Stimulated activated naive CD8-positive, alpha-beta T cell treated with anti-CD3 and anti-CD28 coated beads, Interleukin-15, amount 100 ng/mL, for 72 hours (primary cell): ENCODE measurements at places on chromosomes 1 and 21.

- no peak for DNase-seq
These were observed 16.9 kb upstream of the SLC6A17 start for GRCh38 chr1:110133436-110133835.

- no peak for DNase-seq
These were observed 155.1 kb upstream of the GORAB start for GRCh38 chr1:170376801-170377385.

- no peak for DNase-seq
These were observed 95.7 kb downstream of the DYRK1A start for GRCh38 chr21:37462087-37462861.

- DNase-seq, result peak; percentile 10
These were observed 6.0 kb upstream of the SIM2 start for GRCh38 chr21:36692835-36693488.

DNA sequence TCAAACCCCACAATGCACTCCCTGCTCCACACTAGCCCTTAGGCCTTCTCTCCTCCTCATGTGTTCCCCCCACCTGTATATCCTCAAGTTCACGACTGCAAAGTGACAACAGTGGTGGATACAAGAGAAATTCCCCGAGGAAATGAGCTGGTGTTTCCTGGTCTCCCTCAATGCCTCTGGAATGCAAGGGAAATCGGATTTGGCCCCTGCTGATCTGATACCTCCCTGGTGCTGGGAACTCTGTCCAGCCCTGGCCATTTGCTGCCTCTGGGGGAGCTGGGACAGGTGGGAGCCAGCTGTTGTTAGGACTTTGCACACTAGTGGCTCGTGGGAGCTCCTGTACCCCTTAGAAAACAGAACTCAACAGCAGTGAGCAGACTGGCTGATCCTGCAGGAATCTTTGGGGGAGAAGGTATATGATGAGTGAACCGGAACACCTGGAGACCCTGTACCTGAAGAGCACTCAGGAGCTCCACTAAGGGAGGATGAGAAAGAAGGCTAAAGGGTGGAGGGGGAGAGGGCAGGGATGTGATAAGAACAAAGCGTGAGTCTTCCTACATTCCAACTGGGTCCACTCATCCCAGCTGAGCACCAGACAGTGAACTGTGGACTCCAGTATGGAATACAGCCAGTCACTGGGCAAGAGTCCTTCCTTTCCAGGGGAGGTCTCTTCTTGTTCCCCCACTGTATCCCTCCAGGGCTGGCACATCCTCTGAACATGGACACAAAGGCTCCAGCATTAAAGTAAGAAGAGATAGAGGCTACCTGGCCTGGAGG is 69.3 kb downstream of the PLXNA2 start:
- DNase-seq, result no peak

GRCh38 chr1:22328331-22329147 is 123.1 kb upstream of the ZBTB40 start:
- DNase-seq, result no peak

GRCh38 chr1:191963781-191964455 is 194.3 kb upstream of the RGS18 start:
- no peak for DNase-seq

DNA sequence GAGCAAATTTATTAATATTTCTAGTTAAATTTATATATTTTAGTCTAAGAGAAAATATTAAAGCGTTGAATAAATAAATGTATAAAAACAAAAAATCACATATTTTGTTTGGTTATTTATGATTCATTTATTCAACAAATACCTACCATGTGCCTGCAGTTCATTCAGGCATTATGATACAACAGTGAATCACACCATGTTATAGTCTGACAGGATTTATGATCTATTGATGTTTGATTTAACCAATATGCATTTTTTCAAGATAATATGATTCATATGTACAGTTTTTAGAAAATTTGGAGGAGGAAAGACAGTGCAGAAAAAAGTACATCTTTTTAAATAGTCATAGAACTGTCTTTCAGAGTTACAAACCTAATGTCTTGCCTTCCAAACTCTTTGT is 7.4 kb upstream of the TRIM58 start:
- no peak for DNase-seq

- DNase-seq, result no peak
These were observed 61.6 kb downstream of the S100B start for GRCh38 chr21:46543306-46543705.

- DNase-seq, result peak; percentile 78
These were observed 14.0 kb upstream of the THEMIS2 start for GRCh38 chr1:27858072-27858948.

GRCh38 chr1:10909697-10910680 is 102.5 kb upstream of the TARDBP start:
- peak; percentile 67 for DNase-seq

DNA sequence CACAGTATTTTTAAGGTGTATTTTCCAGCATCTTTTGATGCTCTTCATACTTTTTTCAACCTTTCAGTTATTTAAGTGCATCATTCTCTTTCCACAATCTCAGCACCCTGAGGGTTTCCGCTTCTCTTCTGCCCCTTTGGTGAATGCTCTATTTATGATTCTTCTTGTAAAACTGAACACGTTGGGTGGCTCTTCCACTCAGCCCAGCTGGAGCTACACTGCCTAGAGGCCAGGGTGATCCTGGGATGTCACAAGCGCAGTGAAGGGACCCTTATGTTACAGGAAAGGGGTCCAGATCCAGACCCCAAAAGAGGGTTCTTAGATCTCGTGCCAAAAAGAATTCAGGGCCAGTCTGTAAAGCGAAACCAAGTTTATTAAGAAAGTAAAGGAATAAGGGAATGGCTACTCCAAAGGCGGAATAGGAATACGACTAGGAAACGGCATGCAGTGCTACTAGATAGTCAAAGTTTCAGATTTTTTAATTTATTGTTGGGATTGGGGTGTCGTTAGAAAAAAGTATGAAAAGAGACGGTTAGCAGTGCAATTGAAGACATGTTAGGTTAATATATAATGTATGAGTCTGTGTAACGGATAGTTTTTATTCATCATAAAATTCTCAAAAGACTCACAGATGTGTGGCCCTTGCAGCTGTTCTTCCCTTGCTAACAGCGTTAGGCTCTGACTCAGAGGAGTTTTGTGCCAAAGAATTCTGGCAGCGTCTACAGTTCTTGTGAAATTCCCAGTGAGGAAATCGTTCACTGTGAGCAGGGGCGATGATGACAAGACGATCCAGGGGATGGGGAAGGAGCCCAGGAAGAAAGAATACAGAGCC is 14.4 kb upstream of the ERVH48-1 start:
- DNase-seq, result no peak

- DNase-seq, result no peak
These were observed 1.4 kb downstream of the TRIM17 start for GRCh38 chr1:228415221-228415620.

DNA sequence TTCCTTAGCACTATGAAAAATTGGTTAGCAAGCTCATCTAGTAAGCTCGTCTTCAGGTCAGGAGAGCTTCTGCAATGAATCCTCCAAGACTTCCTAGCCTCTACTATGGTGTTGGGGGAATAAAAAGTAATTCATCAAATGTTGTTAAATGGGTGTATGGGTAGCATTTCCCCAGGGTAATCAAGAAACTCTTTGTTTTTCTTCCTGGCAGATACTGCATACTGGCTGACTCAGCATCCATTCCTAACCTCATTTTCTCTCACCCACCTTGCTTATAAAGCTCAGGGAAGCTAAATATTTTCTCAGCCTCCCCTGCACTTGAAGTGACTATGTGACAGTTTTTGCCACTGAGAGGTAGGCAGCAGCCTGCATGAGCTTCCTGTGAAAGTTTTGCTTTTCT is 83.4 kb downstream of the MAB21L3 start:
- DNase-seq, result no peak

- no peak for DNase-seq
These were observed 185.3 kb downstream of the CDC7 start for GRCh38 chr1:91685994-91686393.

DNA sequence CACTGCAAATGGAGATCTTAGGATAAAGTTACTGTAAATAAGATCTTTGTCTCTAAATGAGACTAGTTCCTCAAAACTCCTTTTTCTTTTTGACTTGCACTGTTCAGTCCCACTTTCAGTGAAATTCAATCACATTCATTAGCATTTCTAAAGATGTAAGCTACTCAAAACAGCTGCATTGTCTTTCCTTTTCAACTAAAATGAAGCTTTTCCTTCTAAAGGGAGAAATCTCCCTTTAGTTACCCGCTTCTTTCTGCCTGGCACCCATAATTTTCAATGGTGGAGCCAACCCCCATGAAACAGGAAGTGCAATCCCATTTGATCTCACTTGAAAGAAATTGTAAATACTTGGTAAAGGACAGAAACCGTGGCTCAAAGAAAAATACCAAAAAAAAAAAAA is 387.4 kb upstream of the PKN2 start:
- no peak for DNase-seq

DNA sequence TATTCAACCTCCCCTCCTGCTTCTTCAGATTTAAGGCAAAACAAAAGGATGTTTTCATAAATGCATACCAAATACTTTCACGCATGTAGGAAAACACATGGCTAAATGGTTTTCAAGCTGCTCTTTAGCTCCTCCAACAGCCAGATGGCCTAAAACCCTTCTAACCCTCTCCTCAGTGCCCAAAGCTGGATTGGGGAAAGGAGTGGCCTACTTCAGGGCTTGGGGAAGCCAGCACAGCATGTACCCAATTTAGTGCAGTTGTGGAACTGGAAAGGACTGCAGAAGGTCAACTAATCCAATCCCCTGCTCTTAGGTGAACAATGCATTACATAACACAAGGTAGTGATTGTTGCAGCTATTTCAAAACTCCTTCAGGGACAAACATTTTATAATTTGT is 9.3 kb downstream of the F5 start:
- DNase-seq, result no peak

DNA sequence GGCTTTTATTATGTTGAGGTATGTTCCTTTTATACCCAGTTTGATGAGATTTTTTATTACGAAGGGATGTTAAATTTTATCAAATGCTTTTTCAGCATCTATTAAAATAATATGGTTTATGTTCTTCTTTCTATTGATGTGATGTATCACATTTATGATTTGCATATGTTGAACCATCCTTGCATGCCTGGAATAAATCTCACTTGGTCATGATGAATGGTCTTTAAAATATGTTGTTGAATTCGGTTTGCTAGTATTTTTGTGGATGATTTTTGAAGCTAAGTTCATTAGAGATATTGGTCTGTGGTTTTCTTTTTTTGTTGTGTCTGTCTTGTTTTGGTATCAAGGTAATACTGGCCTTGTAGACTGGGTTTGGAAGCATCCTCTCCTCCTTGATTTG is 14.1 kb downstream of the GPR88 start:
- DNase-seq, result no peak

GRCh38 chr21:29114765-29115500 is 15.5 kb upstream of the MAP3K7CL start:
- no peak for DNase-seq
